Naive thymus-derived CD4-positive, alpha-beta T cell (primary cell): ENCODE measurements at places on chromosomes 16 and 17.
A peak's percentile ranks its signal among the peaks of the same experiment; 100 is the strongest.

- no peak for DNase-seq
These were observed 130.9 kb downstream of the GSG1L start for GRCh38 chr16:27932542-27933135.

DNA sequence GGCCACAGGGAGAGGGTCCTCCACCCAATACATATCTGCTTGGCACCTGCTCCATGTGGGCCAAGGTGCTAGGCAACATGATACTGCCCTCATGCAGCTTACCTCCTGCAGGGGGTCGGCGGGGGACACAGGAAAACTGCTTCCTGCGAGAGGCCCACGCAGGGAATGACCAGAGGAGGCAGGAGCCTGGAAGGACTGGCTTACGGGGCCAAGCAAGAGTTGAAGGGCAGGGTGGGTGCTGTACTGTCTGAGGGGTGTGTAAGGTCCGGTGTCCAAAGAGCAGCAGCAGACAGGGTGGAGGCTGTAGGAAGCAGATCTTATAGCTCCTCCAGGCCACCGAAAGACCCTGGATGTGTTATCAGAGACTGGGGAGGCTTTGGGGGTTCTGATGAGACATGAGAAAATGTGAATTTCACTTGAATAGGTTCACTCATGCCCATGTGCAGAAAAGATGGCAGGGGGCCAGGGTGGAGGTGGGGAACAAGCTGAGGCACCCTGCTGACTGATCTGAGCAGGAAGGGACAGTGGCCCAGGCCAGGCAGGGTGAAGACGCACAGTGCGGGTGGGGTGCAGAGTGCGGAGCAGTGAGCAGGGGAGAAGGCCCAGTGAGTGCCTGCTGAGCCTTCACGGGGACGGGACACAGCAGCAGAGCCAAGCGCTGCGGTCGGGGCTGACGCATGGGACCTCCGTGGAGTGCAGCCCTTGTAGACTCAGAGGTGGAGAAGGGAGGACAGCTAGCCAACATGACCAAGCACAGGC lies 8.3 kb downstream of the FLCN start:
- no peak for DNase-seq

DNA sequence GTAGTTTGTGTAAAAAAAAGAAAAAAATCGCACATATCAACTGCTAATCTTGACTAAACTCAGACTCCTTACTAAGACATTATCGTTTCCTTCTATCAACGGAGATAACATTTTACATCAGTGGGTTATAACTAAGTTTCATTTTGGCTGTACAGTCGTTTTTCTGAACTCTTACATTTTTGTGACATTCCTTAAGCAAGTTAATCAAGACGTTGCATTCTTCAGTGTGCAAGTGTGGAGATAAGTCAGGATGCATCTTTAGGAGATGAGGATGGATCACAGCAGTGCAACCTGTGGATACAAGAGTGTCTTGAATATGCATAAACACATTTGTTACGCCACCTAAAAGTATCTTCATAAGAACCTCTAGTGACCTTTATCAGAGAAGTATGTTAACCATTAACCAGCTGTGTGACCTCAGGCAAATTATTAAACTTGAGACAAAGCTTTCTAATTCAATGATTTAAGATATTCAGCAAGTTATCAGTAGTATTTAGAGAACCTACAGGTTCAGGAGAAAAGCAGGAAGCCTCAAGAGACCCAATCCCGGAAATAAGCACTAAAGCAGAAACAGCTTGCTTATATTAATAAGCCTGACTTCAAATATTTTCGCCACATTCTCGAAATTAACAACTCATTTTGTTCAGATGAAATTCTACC lies 9.4 kb downstream of the CMC2 start:
- DNase-seq: no peak

- peak; percentile 50 for DNase-seq
These were observed 19.9 kb upstream of the SLC16A5 start for GRCh38 chr17:75067856-75068255.

DNA sequence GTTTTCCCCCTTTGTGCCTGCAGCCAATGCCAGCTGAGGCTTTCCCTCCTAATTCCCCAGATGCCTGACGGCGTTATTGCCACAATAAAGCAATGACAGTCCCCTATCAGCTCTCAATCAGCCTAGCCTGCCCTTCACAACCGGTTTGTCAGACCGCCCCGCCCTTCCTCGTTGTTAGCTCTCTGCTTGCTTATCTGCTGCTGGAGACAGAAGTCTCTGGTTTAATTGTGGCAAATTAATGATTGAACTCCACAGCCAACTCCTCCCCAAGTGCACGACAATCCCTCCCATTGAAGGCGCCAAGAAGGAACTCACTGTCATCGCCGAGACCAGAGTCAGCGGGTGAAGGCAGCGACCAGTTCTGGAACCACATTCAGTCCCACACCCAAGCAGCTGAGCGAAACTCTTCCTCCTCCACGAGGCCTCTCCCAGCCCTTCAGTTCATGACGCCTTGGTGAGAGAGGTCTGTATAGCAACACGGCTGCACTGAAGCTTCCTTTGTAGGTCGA lies 474.4 kb downstream of the SLC39A11 start:
- DNase-seq: peak; percentile 35

GRCh38 chr16:84117494-84117843 lies 727 bp upstream of the MBTPS1 start:
- DNase-seq: no peak

DNA sequence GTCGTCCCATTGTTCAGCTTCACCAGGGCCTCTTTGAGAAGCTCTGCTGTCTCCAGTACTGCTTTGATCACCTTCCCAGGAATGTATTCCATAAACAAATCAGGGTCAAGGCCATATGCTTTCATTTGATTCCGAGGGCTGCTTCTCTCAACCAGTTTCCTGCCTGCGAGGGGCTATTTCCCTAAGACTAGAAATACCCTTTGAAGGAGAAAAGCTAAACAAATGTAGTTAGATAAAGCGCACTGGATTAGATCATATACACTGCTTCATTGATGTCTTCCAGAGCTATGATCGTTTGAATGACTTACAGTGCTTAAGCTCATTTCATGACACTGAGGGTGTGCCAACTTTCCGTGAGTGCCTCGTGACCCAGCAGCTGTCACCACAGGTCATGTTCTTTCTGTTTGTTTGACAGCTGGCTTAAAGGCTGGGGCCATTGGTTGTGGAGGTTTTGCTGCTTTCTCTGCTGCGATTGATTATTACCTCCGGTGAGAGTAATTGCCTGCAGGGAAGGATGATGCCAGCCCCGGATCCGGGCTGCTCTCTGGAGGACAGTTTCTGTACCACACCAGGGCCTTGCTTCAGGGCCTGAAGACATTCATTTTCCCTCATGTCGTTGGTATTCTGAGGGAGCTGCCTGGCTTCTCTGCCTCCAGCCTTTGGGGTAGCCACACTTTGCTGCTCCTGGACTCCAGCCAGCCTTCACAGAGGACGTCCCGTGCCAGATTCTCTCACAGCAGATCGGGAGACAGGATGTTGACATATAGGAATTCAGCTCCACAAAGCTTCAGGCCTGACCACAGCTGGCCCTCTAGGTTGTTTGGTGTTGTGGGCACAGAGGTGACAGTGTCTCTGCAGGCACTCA lies 3.9 kb downstream of the TIMM22 start:
- no peak for DNase-seq

DNA sequence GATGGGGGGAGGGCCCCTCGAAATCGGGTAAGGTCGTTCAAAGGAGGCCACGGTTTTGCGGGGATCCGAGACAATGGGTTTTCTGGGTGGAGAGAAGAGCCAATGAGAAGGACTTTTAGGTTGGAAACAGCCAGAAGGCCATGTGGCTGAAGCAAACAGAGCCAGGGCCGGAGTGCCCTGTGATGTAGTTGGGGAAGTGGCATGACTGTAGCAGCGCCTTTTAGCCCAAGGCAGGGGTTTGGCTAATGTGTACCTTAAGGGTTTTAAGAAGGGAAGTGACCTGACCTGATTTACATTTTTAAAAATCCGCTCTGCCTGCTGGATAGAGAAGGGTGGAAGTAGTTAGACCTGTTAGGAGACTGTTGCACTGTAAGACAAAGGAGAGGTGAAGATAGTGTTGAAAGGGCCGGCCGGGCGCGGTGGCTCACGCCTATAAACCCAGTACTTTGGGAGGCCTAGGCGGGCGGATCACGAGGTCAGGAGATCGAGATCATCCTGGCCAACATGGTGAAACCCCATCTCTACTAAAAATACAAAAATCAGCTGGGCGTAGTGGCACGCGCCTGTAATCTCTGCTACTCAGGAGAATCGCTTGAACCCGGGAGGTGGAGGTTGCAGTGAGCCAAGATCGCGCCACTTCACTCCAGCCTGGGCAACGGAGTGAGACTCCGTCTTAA lies 1.0 kb downstream of the LYRM1 start:
- DNase-seq: peak; percentile 15

- no peak for DNase-seq
These were observed 3.5 kb upstream of the CPNE7 start for GRCh38 chr16:89572073-89572484.

DNA sequence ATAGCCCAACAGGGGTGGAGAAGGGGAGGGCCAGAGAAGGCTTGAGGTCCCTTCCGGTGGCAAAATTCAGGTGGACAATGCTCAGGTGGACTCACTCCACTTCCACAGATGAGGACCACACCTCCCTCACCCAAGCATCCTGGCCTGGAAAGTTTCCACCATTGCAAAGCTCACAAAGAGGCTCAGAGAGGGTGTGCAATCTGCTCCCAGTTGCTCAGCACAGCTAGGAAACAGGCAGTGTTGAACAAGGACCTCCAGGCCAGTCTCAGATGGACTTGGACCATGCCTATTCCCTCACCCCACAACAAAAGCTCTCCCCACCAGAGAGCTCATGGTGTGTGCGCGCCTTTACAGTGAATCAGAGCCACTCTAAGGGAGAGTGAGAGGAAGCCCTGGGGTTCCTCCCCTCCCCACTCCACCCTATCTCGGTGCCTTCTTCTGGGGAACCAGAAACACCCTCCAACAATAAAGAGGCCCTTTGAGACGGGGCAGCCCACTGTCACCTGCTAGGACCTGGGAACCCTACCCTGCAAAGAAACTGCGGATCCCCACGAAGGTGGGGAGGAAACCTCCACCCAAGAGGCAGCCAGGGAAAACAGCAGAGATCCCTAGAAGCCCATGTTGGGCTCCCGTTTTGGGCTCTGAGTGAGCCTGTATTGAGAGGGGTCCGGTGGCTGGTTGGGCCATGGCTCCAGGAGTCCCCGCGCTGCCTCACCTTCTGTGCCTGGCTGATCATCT lies 1.6 kb downstream of the FAM83G start:
- DNase-seq: no peak

DNA sequence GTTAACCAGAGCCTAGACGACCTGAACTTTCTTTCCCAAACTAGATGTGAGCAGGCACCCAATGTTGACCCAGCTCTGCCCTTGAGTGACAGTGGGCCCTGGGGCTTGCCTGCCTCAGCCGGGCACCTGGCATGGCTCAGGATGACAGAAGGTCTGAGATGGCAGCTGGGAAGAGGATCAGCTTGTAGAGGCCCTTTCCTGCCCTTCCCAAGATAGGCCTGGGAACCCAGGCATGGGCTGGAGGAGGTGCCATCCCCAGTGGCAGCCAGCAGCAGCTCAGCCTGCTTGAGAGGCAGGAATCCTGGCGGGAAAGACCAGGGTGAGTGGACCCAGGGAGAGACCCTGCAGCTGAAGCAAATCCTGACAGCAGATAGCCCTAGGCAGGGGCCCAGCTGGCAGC lies 59.1 kb downstream of the PIPOX start:
- DNase-seq: no peak
